Activated T-cell treated with anti-CD3 and anti-CD28 coated beads, Interleukin-2, amount 50 U/mL, for 72 hours (primary cell): ENCODE measurements at places on chromosomes 7 and 10. TPM values are rescaled to one million over a fixed set of nuclear protein-coding genes. Genes with fewer than 3 reads are reported as not detected.

Gene BEND7
- 0.99 TPM for total RNA-seq

Gene CLEC5A
- total RNA-seq = not detected

Gene PRSS37
- total RNA-seq = not detected

Gene GRB10
- 21.0 TPM for total RNA-seq

Gene MYH16
- not detected for total RNA-seq

Gene AOAH
- total RNA-seq = 18.8 TPM

Gene HSPB1
- total RNA-seq = 39.7 TPM

Gene COBL
- total RNA-seq = not detected

Gene LRRN3
- 24.0 TPM for total RNA-seq

Gene NUDT1
- 63.6 TPM for total RNA-seq

Gene OR2A12
- not detected for total RNA-seq

Gene GBX1
- not detected for total RNA-seq
